ENCODE measurements at places on chromosomes 7 and 10.

DNA sequence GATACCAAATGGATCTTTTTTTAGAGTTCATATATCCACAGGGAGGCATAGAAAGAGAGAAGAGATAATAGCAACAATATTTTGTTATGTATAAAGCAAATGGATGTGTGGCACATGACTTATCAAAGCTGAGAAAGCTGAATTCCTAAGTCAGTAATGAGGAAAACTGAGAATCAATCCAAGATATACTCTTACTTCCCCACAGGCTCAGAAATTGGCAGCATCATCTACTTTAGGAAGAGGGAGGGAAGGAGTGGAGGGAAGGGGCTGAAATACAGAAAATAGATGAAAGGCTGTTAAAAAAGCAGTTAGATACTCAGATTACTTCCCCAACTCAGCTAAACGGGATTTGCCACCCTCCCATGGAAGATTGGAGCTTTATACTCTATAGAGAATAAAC, 63.5 kb downstream of the SRI start:
- no peak for DNase-seq

DNA sequence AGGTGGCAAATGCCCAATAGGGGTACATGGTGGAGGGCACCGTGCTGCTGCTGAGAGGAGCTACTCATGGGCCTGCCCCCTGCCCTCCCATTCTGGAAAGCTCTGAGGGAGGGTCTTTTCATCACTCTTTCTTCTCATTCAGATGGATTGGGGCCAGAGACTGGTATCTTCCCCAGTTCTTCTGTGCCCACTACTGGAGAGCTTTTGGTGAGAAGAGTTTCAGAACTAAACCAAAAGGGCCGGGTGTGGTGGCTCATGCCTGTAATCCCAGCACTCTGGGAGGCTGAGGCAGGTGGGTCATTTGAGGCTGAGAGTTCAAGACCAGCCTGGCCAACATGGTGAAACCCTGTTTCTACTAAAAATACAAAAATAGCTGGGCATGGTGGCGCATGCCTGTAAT, 12.5 kb downstream of the ADRA2A start:
- no peak for DNase-seq

- DNase-seq, result no peak
These were observed 154.5 kb downstream of the RNF133 start for GRCh38 chr7:122544463-122544862.

- no peak for DNase-seq
These were observed 33.5 kb upstream of the RET start for GRCh38 chr10:43043342-43043772.

DNA sequence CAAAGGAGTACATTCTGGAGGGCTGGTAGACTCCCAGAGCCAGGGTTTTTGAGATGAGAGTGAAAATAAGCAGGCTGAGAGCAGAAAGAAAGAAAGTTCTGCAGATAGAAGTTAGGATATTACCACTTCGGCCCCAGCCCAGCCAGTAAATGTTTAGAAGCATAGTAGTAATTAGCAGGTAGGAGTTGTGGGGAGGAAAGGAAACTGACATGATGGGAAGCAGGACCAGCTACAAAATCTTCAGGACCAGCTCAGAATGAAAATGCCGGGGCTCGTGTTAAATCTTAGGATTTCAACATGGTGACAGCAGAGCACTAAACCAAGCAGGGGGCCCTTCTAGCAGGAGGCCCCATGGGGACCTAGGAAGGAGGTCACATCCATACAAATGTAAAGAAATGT, 28.7 kb downstream of the PRSS2 start:
- no peak for DNase-seq

- DNase-seq, result peak; percentile 47
These were observed at the start of gene SNCG for GRCh38 chr10:86958116-86958900. Gene SNCG, plus strand, starts transcription at chr10:86958599. Its CDS starts 99 bp downstream, at chr10:86958698.

DNA sequence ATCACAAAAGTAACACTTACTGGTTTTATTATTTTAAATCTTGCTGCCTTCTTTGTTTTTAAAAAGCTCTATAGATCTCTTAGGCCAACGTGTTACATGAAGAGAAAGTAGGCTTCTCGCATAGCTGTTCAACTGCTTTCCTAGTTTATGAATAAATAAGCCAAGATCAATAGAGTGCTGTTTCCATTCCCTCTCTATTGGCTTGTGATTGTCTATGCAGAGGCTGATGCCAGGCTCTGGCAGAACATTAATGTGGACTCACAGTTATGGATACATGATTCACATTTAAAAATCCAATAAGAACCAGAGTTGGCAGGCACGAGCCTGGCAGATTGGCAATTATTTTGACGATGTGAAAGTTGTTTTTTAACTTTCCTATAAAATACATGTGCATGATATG, 137.5 kb downstream of the GNAT3 start:
- no peak for DNase-seq

- DNase-seq, result no peak
These were observed 23.9 kb downstream of the CACUL1 start for GRCh38 chr10:118730756-118731456.

DNA sequence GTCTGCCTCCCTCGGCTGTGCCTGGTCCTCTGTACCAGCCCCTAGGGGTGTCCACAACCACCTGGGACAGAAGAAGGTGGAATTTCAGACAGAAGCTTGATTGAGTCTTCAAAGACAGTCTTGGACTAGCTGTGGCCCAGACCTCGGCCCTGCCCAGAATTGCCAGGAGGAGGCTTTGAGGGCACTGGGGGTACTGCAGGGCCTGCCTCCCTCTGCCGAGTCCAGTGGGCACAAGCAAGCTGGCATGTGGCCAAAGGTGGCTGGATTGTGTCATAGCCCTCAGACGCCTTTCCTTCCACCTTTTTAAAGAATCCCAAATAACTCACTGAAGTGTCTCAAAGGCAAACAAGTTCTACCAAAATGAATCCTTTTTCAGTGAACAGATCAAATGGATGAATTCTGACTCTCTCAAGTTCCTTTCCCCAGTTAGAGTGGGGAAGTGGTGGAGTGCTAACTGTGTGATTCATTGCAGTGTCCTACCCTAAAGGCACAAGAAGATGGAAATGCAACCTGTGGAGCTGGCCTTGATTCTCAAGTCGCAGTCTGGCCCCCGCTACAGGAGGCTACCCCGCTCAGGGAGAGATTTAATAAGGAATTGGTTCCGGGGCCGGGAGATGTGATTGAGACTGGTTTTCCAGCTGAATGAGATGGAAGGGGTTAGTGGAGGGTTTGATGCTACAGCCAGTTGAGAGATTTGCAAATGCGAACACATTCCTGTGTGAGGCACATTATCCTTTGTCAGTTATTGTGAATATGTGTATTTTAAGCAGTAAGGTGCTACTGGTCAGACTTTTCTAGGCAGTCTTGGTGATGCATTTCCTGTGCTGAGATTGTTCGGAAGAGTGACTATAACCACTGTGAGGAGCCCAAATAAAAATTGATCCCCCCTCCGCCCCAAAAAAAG, 28.8 kb upstream of the SLC26A4 start:
- DNase-seq, result no peak

- DNase-seq, result no peak
These were observed 121.7 kb downstream of the ATRNL1 start for GRCh38 chr10:115214829-115215228.

- DNase-seq, result no peak
These were observed 2.3 kb upstream of the RSBN1L start for GRCh38 chr7:77693830-77694583.

DNA sequence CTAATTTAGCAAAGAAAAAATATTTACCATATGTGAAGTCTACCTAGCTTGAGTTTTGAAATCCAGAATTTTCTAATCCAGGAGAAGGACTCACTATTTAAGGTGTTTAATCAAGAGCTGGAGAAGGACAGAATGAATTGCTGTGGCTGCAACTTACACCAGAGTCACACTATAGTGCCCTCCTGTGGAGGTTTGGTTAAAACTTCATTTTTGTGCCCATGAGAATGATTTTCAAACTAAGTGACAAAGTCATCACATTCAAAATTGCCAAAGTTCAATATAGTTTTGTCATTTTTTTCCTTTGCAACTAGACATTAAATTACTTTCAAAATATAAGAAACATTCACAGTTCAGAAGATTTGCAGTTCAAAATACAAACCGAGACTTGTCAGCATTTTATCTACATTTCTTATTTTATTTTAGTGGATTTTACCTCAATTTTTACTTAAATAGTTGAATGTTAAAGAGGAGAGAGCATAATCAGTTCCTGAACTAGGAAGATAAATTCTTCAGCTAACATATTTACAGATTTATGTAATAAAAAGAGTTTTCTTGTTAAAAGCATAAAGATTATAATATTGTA, 70.7 kb downstream of the CABCOCO1 start:
- peak; percentile 37 for DNase-seq

DNA sequence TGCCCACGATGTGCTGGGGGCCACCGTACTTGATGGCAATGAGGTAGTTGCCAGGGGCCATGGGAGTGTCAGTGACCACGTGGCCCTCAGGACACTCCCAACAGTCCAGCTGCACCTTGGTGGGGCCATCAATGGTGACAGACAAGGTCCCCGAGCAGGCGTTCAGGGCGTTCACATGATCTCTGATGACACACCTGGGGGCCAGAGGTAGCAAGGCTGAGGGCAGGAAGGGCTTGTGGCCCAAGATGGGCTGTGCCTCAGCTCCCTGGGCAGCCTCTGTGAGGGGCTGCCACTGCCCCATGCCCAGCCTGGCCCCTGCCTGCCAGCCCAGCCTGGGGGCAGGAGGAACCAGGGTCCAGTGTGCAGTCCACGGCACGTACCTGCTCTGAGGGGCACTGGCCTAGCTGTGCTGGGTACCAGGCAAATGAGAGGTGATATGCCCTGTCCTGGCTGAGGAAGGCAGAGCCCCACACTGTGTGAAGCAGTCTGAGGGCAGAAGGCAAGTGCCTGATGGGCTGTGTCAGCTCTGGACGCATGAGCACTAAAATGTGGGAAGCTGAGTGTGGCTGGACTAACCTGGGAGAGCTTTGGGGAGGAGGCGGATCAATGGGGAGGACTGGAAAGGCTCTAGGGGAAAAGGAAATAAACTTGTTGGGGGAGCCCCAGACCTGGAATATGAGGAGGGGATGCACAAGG, 3.5 kb upstream of the KCP start:
- no peak for DNase-seq

GRCh38 chr10:49161411-49161997, 26.7 kb downstream of the TMEM273 start:
- peak; percentile 6 for DNase-seq
